Psoas muscle (tissue), 8 donors: ENCODE measurements at places on chromosomes 13 and 19. TPM values are rescaled to one million over a fixed set of nuclear protein-coding genes. Genes with fewer than 3 reads are reported as not detected.
A peak's percentile ranks its signal among the peaks of the same experiment; 100 is the strongest.

DNA sequence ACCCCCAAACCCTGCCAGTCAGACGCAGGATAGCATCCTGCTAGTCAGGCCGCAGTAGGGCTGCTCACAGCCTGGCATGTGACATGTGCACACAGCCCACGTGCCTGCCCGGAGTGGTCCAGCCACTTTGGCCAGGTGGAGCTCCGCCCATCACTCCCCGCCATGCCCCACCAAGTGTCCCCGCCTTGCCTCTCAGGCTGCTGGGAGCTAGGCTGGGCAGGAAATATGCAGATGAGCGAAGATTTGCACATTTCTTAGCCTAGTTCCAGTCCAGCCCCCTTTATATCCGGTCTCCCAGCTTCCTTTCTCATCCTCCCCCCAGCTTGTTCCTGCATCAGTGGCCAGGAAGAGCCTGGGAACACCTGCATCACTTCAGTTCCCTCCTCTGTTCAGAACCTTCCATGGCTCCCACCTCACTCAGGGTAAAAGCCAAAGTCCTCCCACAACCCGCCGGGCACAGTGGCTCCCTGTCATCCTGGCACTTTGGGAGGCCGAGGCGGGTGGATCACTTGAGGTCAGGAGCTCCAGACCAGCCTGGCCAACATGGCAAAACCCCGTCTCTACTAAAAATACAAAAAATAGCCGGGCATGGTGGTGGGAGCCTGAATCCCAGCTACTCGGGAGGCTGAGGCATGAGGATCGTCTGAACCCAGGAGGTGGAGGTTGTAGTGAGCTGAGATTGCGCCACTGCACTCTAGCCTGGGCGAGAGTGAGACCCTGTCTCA lies 2.3 kb upstream of the DOCK6 start:
- no peak overlapping the region for H3K4me3 ChIP-seq
- H3K36me3 ChIP-seq, result no peaks in the 10 kb centered on the region
- no peak overlapping the region for H3K27ac ChIP-seq
- no peaks in the 10 kb centered on the region for H3K4me1 ChIP-seq
- DNase-seq, result peak; percentile 69
- no peaks in the 10 kb centered on the region for H3K27me3 ChIP-seq

DNA sequence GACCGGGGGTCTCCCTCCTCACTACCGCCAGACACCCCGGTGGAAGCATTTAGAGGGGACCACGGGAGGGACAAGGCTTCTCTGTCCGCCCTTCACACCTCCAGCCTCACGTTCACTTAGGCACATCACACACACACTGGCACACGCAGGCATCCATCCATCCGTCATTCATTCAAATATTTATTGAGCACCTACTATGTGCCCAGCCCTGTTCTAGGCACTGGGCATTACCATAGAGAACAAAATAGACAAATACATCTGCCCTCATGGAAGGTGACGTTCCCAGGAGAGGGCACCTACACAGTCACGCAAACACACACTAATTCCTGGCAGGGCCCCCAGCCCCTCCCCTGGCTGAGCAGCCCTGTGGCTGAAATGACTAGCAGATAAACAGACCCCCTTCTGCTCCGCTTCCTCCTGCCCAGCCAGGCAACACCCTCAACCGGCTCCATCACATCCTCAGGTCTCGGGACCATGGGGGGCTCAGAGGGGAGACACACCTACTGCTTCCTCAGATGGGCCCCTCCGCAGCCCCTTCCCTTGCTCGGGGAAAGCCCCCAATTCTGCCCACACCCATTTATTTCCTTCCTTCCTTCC lies 3.7 kb upstream of the NOP53 start:
- peaks cover 27% of the 10 kb centered on the region for H3K4me1 ChIP-seq
- no peaks in the 10 kb centered on the region for H3K27me3 ChIP-seq
- no peak overlapping the region for H3K4me3 ChIP-seq
- peaks cover 18% of the 10 kb centered on the region for H3K36me3 ChIP-seq

DNA sequence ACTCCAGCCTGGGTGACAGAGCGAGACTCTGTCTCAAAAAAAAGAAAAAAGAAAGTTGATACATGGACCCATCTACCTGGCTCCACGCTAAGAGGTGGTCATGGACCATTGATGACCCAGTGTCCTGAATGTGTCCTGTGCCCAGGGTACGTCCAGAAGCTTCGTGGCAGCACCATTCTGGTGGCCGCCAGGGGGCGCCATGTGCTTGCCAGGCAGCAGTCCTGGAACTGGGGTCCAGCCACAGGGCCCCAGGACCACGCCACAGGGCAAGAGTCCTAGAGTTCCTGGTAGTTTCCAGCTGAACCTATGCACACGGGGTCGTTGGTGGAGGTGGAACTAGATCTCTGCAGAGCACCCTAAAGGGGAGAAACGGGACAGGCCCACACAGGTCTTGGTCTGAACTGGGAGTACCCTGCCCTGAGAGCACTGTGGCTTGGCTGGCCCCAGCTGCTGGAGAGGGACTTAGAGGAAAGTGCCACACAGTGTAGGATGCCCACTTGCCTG lies 19.9 kb upstream of the FBXO27 start:
- peak; percentile 32 for DNase-seq
- no peak overlapping the region for H3K27ac ChIP-seq
- H3K36me3 ChIP-seq, result no peaks in the 10 kb centered on the region
- H3K4me3 ChIP-seq, result no peak overlapping the region
- H3K4me1 ChIP-seq, result no peaks in the 10 kb centered on the region

DNA sequence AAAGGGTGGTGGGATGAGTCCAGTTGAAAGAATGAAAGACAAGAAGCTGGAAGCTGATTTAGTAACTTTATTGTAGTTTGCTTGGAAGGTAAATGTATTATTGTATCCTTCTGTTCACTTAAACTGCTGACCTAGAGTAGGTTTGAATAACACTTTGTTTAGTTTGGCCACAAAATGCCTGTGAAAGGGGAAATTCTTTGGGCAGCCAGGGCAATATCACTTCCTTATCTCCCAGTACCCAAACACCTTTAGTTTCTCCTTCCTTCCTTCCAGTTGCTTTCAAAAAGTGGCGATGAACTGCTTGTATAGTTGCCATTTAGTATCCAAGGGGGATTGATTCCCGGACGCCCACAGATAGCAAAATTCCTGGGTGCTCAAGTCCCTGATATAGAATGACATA lies 120.1 kb downstream of the PAN3 start:
- no peak for DNase-seq
- no peak overlapping the region for H3K27ac ChIP-seq
- peaks cover 58% of the 10 kb centered on the region for H3K36me3 ChIP-seq
- H3K27me3 ChIP-seq, result no peaks in the 10 kb centered on the region
- no peaks in the 10 kb centered on the region for H3K4me1 ChIP-seq

DNA sequence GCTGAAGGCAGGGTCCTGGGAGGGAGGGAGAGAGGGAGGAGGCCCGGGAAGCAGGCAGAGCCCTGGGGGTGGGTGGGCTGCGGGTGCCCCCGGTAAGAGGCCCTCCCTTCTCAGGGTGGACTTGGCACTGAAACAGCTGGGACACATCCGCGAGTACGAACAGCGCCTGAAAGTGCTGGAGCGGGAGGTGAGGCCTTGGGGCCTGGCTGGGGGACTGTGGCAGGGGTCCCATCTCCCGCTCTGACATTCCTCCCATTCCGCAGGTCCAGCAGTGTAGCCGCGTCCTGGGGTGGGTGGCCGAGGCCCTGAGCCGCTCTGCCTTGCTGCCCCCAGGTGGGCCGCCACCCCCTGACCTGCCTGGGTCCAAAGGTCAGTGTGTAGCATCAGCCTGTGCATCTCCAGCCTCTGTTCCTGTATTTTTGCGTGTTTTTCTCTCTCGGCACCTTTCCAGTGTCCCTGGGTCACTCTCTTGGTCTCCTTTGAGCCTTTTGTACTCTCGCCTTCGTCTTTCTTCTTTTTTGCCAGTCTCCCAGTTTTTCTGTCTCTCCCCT lies 53.4 kb downstream of the TRPM4 start:
- DNase-seq, result no peak
- H3K4me3 ChIP-seq, result no peak overlapping the region
- H3K27me3 ChIP-seq, result no peaks in the 10 kb centered on the region
- H3K27ac ChIP-seq, result no peak overlapping the region
- no peaks in the 10 kb centered on the region for H3K36me3 ChIP-seq

DNA sequence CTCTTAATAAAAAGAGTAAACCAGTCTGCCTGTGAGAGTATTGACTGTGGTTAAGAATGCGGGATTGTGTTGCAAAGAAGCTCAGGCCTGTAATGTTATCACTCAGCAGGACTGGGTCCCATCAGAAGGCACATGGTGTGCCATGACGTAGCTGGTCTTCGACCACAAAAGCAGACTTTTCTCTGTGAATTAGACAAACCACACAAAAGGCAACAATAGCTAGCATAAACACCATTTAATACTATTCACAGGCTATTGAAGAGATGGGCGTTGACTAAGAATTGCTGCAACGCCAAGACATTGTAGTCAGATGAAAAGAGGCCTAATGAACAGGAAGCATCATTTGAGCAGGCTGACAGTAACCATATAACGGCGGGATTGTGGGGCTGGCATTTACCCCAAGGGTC lies 235.6 kb upstream of the SOX21 start:
- no peak for DNase-seq
- no peak overlapping the region for H3K4me3 ChIP-seq
- no peak overlapping the region for H3K27ac ChIP-seq
- H3K4me1 ChIP-seq, result no peaks in the 10 kb centered on the region

DNA sequence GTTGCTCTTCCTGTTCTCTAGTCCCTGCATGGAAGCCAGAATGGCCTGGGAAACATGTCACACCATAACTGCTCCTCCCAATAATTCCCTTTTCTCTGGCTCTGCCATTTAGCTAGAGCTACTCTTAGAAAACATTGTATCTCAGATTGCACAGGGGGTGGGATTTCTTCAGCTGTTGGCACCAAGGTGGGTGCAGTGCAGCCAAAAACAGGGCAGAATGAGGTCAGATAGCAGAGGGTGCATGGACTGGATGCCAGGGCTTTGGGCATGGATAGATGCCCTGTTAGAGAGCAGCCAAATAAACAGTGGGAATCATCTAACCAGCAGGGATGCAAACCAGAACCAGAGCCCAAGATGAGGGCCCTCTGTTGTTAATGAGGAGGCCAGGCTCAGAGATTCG lies 4.9 kb upstream of the AMER2 start:
- no peaks in the 10 kb centered on the region for H3K4me1 ChIP-seq
- no peak overlapping the region for H3K27ac ChIP-seq
- no peaks in the 10 kb centered on the region for H3K27me3 ChIP-seq
- H3K36me3 ChIP-seq, result no peaks in the 10 kb centered on the region
- H3K4me3 ChIP-seq, result no peak overlapping the region

GRCh38 chr13:97321616-97322321 lies 99.6 kb downstream of the MBNL2 start:
- peak overlapping the region; percentile 81 for H3K27ac ChIP-seq
- H3K4me1 ChIP-seq, result peaks cover 73% of the 10 kb centered on the region
- H3K27me3 ChIP-seq, result no peaks in the 10 kb centered on the region
- DNase-seq, result peak; percentile 48
- H3K36me3 ChIP-seq, result no peaks in the 10 kb centered on the region
- peak overlapping the region; percentile 3 for H3K4me3 ChIP-seq

GRCh38 chr19:2154587-2155075 lies 3.3 kb upstream of the AP3D1 start:
- no peak for DNase-seq
- no peaks in the 10 kb centered on the region for H3K36me3 ChIP-seq
- no peaks in the 10 kb centered on the region for H3K27me3 ChIP-seq
- H3K27ac ChIP-seq, result no peak overlapping the region

DNA sequence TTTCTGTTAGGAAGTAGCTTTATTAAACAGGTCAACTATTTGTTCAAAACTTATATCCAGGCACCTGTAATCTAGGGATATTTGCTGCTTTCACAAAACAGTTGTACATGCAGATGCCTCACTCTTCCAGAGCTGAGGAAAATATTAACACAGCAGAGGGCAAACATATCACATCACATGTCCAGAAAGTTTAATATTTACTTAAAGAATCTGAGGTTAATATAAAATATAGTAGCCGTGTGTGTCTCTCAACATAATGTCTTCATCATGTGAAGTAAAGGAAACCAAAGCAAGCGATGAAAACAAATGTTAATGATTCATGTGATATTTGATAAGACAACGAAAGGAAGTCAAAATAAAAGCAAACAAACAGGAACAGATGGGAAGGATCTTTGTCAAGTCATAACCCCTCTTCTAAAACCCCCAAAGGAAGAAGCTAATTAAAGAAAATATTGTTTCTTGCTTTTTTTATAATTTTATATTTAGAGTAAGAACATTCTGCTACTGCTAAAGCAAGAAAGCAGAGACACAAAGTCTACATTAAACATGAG lies 418.8 kb downstream of the DACH1 start:
- no peak for DNase-seq
- no peaks in the 10 kb centered on the region for H3K4me1 ChIP-seq
- H3K27ac ChIP-seq, result no peak overlapping the region
- H3K27me3 ChIP-seq, result no peaks in the 10 kb centered on the region

Gene SHANK1
- total RNA-seq, result 0.83 TPM

Gene GPR18
- 0.27 TPM for total RNA-seq
